ENCODE measurements at places on chromosomes 12 and 14.

- no peak for DNase-seq
Observed at GRCh38 chr14:71524320-71524982, 407.8 kb upstream of the RGS6 start.

GRCh38 chr12:2633176-2633824 lies 161.5 kb upstream of the FKBP4 start:
- no peak for DNase-seq

DNA sequence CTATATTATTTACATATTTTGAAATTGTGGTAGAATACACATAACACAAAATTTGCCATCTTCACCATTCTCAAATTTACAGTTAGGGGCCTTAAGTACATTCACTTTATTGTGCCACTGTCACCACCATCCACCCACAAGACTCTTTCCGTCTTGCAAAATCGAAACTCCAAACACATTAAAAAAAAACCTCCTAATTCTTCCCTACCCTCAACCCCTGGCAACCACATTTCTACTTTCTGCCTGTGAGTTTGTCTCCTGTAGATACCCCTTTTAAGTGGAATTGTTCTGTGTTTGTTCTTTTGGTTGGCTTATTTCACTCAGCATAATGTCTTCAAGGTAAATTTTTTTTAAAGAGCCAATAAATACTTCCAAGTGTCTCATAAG lies 31.6 kb upstream of the AMIGO2 start:
- no peak for DNase-seq

DNA sequence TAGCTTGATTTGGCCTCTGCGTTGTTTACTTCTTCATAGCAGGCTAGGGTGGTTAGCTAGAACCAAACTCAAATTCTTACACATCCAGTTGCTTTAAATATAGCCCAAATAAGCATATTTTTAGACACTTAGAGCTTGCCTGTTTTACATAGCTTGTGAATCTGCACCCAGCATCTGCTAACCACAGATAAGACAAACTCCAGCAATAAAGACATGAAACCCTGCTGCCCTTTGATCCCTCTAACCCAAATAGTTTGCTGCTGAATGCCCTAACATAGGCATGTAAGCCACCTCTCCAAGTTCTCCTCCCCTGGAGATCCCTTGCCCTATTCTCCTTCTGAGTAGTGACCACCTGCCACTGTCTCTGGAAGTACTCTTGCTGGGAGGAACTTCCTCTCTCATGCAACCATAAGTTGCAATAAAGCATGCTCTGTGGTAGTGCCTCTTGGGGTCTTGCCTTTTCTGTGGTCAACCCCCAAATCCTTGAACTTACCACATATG lies 185.6 kb downstream of the TMEM117 start:
- DNase-seq: no peak

DNA sequence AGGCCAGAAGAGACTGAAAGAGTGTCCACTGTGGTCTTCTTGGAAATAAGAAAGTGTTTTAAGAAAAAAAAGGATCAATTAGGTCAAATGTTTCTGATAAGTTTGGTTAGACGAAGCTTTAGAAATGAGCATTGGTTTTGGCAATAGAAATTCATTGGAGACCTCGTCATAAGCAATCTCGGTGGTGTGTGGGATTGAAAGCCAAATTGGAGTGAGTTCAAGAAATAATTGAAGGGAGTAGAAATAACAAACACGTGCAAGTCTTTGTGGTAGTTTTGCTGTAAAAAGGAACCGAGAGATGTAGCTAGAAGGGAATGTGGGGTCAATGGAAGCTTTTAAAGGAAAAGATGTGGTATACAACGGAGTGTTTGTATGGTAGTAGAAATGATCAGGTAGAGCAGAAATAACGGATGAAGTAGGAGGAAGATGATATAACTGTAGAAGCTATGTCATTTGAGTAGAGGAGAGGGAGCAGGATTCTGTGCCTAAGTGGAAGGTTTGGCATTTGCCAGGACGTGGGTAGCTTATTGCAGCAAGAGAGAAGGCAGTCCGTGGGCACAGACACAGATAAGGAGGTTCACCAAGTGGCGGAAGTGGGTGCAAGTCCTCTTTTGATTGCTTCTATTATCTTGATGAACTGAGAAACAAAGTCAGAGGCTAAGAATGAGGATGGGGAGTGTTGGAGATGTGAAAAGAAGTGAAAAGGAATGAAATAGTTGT lies 146.2 kb downstream of the DACT1 start:
- no peak for DNase-seq

- DNase-seq: no peak
Observed at GRCh38 chr12:132163041-132163910, 19.0 kb downstream of the NOC4L start.

DNA sequence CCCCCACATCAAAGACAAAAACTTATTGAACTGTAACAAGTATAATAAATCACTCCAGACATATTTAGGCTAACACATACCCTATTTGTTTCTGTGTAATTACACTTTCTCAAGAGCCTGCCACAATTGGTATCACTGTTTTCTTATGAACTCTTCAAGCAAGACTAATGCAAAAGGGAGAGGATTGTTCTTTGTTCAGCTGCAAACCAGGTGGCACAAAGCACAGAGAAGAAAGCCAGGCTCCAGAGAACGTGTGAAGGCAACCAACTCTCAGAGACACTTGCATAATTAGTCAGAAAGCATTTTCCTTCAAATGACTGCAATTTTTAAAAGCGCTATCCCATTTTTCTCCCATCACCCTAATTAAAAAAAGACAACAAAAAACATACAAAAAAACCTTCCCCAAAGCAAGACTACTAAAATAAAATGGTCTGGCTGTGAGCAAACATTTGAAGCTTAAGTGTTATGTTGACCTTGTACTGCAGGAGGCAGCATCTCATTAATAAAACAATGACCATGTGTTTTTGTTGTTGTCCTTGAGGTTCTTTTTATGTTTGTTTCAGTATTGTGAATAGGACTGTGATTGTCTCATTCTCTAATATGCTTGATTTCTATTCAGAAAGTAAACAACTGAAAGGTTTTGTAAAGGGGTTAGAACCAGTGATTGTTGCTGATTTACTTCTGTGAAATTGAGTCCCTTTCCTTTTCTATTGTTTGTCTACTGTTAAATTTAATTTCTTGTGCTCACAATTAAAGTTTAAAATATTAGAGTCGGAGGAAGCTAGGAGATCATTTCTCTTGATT lies 452.7 kb upstream of the PDE3A start:
- no peak for DNase-seq
